Stimulated activated CD8-positive, alpha-beta memory T cell treated with anti-CD3 and anti-CD28 coated beads, Interleukin-7, amount 100 ng/mL, for 1 hour (primary cell): ENCODE measurements at places on chromosomes 2 and 18.
A peak's percentile ranks its signal among the peaks of the same experiment; 100 is the strongest.

- no peak for DNase-seq
These were observed 833.2 kb upstream of the CHAC2 start for GRCh38 chr2:52934323-52934898.

- DNase-seq: no peak
These were observed 555.0 kb downstream of the ZEB2 start for GRCh38 chr2:143964891-143965290.

- no peak for DNase-seq
These were observed 8.9 kb upstream of the FAP start for GRCh38 chr2:162252153-162252552.

- DNase-seq: no peak
These were observed 48.1 kb downstream of the MERTK start for GRCh38 chr2:111946294-111947114.

DNA sequence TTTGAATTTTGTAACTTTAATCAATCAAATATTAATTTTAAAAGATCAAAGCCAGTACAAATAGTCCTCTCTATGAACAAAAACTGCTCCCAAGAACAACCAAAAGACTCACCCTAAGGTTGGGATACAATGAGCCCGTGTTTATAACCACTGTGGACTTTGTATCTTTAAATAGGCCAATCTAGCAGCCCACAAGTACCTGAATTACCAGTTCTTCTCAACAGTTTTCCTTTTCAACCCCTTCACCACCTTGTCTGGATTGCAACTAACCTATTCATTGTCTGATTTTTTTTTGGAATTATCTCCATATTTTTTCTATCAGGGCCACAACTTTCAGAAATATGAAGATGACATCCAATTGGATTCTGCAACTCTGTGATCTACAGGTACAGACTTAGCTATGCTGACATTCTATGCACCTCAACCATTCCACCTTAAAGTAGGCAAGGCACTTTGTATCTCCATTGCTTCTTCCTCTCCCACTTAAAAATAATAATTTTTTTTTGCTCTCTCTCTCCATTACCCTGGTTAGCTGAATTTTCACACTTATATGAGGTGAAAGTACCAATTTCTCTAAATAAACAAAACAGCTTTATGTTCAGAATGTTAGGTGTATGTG lies 81.9 kb upstream of the MAPRE2 start:
- DNase-seq: no peak

DNA sequence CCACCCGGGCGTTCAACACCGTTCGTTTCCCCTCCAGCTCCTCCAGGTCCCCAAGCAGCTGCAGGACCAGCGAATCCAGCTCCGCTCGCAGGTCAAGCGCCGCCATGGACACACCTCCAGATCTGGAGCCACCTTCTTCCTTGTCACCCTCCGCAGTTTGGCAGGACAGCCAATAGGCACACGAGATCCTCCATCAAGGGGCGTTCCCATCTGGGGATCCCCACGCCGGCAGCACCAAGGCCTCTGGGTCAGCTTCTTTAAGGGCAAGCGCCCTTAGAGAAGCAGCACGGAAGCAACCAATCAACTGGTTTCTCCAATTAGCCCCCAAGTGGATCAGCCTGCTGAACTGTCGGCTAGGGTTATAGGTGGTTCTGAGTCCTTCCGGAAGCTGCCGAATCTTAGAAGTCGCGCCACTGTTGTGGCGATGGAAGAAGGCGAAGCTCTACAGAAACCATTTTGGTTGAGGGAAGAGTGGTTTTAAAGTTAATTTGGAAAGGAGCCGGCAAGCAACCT lies 621 bp upstream of the IMP4 start:
- peak; percentile 52 for DNase-seq

GRCh38 chr18:56999823-57000222 lies 147.1 kb upstream of the BOD1L2 start:
- no peak for DNase-seq

- no peak for DNase-seq
These were observed 526.9 kb upstream of the ID2 start for GRCh38 chr2:8154936-8155335.

DNA sequence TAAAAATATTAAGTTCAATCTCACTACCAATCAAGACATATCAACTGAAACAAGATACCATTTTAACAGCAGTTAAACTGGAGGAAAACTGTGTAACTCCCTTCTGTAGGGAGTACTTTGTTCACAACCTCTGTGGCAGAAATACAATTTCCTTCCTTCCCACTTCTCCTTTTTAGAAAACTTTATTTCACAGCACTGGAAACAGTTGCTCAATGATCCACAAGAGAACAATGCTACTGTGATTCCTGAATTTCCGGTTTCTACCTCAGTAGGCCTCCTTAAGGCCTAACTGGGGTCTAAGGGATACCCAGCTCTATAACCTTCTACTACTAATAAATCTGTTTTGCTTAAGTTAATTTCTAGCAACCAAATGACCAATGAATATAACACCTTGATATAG lies 14.1 kb downstream of the TLK1 start:
- DNase-seq: no peak
